ENCODE measurements at places on chromosomes 5 and 9.

- DNase-seq = no peak
Measured at GRCh38 chr9:117268847-117269446, 145.9 kb downstream of the ASTN2 start.

DNA sequence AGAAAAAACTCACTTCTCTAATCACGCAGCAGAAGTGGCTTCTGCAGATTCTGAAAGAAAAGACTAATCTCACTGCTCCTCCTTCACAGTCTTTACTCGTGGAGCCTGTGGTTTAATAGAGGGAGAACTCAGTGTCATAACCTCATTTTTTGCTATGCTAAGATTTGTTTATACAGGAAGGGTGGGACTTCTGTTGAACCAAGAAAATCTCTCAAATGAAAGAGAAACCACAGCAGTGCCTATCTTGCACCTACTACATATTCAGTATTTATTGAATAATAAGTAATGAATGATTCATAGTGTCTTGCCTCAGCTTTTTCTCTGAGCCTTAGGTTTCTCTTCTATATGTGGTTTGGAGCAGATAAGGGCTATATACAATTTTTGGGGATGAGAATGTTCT, 136.1 kb upstream of the DMAC1 start:
- DNase-seq = no peak

- no peak for DNase-seq
Measured at GRCh38 chr5:164377746-164378145, 872.3 kb downstream of the MAT2B start.

DNA sequence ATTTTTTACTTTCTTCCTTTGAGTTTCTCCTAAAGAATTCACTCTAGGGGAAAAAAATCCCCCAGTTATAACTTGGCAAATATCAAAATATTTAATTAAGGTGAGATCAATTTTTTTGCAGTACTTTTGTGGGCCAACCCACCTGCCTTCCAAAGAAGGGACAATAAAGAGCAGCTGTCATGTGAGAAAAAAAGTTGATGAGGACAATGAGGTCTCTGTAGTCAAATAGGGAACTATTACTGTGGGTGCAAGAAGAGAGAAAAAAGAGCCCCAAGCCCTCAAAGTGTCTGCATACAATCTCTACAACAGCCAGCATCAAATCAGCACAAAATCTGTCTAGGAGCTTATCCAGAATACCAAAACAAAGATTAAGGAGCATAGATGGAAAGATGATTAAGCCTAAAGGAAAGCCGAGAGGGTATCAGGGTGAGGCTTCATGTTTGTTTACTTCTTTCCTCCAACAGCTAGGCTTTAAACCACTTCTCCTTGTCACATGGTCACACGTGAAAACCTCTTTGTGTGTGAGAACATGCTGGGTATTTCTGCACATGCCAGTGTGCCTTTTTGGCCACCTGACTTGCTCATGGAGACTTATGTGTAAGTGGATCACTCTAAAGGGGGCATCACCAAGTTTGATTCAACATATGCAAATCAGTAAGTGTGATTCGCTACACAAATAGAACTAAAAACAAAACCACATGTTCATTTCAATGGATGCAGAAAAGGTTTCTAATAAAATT, 19.2 kb upstream of the FYB1 start:
- DNase-seq = no peak

GRCh38 chr5:132816554-132816953, 3.5 kb downstream of the SOWAHA start:
- DNase-seq = no peak

GRCh38 chr5:179608131-179608581, 15.3 kb downstream of the HNRNPH1 start:
- no peak for DNase-seq

Data from smooth muscle cell of the brain vasculature (primary cell).